ENCODE measurements at places on chromosomes 11 and 22.
A peak's percentile ranks its signal among the peaks of the same experiment; 100 is the strongest.

GRCh38 chr22:19167106-19167869 lies 11.2 kb downstream of the SLC25A1 start:
- no peak for DNase-seq

DNA sequence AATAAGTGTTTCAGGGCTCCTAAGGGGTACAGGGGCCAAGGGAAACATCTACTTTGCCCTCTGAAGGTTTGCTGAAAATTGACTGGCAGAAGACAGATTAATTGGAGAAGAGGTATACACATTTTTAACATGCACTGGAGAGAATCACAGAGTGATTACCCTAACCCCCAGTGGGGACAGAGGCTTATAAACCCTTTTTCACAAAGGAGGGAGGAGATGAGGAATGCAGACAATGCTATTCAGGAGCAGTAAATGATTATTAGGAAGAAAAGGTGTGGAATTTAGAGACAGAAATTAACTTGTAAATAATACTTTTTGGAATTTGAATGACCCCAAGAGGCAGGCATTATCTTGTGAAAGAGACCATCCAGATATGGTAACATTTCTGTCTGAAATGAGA lies 582.4 kb upstream of the B3GAT1 start:
- no peak for DNase-seq

DNA sequence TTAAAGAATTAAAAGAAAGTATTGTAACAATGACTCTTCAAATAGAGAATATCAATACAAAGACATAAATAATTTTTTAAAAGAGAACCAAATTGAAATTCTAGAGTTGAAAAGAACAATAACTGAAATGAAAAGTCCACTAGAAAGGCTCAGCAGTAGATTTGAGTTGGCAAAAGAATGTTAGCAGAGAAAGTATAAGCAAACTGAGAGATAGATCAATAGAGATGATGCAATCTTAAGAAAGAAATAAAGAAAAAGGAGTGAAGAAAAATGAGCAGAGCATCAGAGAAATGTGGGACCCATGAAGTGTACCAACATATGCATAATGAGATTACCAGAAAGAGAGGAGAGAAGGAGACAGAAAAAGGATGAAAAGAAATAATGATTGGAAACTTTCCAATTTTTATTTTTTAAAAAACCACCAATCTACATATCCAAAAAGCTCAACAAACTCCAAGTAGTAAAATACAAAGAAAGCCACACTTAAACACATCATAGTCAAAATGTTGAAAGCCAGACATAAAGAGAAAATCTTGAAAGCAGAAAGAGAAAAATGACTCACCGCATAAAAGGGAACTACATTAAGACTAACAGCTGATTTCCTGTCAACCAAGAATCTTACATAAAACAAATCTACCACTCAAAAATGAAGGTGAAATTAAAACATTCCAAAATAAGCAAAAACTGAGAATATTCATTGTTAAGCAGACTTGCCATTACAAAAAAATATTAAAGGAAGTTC lies 20.9 kb downstream of the NCF4 start:
- no peak for DNase-seq

DNA sequence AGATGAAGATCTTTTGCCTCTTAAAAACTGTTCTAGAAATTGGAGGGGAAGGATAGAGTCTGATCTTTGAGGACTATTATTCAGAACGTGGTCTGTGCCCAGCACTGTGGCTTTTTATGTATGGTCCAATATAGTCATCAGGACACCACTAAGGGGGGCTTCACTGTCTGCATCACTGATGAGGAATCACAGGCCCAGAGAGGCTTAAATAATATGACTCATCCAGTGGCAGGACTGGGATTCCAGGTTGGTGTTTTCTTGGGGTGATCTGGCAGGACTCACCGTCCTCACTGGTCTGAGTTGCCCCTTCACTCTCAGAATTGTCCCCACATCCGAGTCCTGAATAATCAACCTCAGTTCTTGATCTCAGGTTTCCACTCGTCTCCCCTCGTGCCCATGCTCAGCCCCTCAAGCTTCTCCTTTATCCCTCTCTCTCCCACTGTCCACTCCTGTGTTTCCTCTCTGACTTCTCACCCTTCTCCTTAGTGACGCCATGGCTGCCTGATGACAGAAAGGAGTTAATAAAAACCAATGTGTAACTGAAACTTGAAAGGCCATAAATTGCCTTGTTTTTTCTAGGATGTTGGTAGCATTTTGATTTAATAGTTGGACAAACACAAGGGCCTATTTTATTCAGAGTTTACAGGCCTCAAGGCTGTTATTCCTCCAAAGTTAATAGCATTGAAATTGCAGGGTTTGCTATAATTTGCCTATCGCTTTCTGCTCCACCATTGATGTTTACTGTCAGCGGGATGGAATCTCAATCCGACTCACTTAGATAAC lies 95.7 kb upstream of the NNMT start:
- DNase-seq = no peak

DNA sequence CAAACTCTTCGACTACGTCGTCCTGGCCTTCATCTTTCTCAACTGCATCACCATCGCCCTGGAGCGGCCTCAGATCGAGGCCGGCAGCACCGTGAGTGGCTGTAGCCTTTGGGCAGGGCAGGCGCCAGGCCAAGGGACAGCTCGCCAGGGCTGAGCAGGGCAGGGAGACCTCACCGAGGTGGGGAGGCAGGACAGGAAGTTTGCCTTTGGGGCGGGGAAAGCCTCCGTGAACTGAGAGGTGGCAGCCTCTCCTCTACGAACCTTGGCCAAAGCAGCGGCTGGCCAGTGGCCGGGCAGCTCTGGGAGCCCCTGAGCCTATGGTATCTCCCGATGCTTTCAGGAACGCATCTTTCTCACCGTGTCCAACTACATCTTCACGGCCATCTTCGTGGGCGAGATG lies 93.2 kb downstream of the CACNA1I start:
- no peak for DNase-seq

DNA sequence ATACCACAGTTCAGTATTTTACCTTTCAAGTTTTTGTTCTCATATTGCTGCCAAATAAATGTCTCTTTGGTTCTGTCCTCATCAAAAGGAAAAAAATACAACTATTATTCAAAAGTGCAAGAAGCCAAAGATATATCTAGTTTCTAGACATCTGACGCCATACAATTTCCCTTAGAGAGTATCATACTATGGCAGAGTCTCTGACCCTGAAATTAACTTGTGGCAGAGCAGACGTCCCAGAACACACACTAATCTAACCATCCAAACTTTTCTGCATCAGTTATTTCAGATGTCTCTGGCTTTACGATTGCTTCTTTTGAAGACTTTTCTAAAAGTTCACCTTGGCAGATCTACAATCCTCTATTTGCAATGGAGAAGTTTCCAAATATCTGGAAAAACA lies 2.7 kb downstream of the OR51T1 start:
- DNase-seq = no peak

- no peak for DNase-seq
Observed at GRCh38 chr11:21806947-21807346, 385.9 kb upstream of the ANO5 start.

GRCh38 chr22:24485608-24486007 lies 9.5 kb upstream of the UPB1 start:
- DNase-seq = no peak

DNA sequence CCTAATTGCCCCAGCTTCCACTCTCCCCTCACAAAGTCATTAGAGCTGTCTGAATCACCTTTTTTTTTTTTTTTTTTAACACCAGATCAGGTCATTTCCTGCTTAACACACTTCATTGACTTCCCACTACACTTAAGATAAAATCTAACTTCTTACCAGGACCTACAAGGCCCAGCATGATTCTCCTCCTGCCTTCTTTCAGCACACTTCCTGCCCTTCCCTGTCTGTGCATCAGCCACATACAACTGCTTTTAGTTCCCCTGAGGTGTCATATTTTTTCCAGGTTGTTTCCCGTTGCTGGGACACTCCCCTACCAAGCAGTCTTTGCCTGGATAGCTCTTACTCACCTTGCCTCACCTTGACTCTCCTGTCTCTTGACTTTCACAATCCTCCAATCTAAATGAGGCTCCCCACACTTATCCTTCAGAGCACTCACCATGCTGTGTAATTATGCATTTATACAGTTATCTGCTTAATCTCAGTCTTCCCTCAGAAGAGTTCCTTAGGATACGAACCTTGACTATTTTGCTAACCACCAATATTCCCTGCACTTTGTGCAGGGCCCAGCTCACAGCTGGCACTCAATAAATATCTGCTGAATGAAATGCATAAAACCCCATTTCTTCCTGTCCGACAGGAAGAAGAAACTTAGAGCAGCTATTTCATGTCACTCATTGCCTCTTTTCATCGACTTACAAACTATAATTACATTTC lies 96.6 kb upstream of the AKIP1 start:
- DNase-seq = no peak

DNA sequence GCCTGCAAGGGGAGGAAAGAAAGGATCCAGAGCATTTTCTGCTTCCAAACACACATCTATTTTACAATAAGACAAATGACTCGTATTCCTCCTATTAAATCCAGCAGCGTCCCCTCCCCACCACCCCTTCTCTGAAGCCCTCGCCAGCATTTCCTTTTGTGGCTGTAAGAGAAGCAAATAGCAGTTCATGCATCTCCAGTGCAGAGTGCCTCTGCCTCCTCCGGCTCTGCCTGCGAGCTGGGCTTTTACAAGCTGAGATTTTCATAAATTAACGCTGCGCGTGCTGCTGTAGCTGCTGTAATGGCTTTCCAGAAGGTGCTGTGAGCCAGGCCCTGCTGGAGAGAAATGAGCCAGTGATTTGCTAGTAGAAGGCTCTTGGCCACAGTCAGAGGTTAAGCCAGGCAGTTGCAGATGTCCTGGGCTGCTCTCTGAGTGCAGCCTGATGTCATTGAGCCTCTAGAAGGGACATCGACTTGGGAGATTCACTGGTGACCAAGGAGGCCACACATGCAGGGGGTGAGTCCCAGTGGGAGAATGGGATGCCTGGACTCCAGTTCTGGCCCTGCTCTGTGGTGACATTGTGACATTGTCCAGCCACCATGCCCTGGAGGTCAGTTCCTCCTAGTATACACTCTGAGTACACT lies 134.5 kb upstream of the NAV2 start:
- no peak for DNase-seq

- DNase-seq = peak; percentile 100
Observed at GRCh38 chr11:106076919-106077608, at the start of gene KBTBD3. TSS of gene KBTBD3 (minus strand) at chr11:106077347. CDS start at chr11:106059097, 18,250 bp downstream.

DNA sequence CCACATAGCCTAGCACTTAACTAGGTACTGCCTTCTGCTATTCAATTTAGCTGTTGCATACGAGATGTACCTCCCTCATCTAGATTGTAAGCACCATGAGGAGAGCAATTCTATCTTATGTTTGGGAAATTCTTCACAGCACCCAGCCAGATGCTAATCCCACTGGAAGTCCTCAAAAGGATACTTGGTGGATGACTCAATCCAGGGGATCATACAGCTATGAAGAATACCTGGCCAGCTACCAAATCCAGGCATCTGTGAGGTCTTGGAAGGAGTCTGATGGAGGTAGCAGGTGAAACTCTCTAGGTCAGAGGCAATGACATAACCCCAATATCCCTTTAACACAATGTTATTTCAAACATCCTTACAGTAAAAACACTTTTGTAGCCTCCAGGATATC lies 167.8 kb upstream of the NCAM1 start:
- DNase-seq = no peak

DNA sequence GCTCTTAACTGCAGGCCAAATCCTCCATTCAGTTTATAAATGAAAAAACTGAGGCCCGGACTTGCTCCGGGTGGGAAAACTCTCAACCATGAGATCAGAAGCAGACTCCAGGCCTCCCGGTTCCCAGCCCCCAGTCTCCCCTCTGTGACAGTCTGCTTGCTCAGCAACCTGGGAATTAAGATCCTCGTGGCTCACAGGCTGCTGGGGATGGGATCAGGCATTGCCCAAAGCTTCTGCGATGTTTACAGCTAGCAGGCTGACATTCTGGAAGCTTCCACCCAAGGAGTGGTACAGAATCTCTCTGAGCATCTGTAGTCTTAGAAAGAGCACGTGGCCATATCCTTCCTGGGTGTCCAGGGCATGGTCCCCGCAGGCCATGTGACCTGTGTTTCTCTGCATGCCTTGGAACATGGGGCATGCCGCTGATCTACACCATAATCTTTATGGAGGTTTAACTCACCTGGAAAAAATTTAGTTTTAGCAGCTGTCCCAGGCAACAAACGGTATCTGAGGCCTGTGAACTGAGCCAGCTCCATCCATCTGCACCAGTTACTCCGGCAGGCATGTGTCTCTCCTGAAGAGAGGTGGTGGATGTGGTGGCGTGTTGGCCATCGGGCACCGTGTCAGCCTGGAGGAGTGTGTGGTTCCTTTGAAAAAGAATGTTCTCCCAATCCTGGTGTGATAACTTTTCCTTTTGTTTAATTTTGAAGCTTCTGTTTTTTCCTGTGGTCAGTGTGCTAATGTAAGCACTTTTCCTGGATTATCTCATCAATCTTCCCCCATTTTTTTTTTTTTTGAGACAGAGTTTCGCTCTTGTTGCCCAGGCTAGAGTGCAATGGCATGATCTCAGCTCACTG lies 7.9 kb downstream of the FBLN1 start:
- no peak for DNase-seq

DNA sequence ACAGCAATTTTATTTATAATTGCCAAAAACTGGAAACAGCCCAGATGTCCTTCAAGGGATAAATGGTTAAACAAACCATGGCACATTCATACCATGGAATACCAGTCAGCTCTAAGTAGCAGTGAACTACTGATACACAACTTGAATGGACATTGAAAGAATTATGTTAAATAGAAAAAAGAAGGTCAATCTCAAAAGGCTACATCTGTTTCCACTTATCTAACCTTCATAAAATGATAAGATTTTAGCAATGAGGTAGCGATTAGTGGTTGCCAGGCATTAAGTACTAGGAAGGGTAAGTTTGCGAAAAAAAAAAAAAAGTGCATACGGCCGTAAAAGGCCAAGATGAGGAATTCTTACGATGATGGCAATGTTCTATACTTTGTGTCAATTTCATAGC lies 738.7 kb upstream of the ANO3 start:
- no peak for DNase-seq

DNA sequence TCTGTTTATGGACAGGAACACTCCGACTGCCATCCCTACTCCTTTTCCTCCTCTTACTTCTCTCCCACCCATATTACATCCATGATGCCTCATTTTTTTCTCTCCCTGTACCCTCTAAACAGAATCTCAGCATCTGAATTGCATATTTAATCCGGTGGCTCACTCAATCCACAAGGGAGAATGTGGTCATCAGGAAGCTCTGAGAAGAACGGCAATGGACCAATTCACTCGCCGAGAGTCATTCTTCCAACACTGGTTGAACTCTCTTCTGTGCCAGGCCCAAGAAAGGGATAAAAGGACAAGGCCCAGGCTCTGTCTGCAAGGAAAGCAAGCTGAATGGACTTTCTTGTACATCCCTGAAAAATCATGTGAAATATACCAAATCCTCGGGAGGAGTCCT lies 15.9 kb downstream of the MAP6 start:
- DNase-seq = no peak

DNA sequence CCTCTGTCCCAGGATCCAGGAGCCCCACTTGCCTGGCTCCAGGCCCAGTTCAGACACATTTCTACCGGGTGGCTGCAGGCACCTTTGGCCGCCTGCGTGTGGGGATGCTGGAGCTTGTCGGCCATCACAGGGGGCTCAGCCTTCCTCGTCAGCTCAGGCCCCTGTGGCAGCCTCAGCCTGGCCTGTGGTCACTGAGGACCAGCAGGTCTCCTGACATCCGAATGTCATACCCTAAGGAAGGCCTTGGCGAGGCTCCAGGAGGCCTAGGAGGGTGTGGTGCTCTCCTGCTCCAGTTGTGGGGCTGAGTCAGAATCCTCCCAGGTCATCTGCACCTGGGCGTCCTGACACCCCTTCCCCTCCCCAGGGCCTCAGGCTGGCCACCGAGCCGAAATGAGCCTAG lies 14.9 kb upstream of the SOX10 start:
- no peak for DNase-seq
